ENCODE measurements at places on chromosomes 1 and 21.

- DNase-seq, result no peak
These were observed 71.0 kb downstream of the EBNA1BP2 start for GRCh38 chr1:43101061-43101460.

DNA sequence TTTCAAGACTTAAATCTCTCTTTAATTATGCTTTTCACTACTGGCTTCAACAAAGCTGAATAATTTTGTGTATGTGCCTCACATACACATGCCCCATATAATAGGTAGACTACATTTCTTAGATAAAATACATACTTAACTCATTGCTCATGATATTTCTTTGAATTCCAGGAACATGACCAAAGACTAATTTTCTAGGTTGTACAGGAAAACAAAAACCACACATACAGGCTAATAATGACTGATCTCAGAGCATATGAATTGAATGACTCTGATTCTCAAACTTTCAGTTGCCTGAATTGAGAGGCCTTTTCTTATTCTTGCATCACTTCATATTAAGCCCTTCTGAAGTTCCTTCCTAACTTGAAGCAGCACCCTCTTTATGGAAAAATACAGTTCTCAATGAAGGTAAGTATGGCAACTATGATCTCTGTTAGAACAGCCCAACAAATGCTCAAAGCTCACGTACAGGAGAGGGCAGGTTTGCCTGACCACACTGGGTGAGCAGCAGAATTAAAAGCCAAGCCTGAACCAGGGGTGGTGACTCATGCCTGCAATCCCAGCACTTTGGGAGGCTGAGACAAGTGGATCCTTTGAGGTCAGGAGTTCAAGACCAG, 22.6 kb upstream of the UAP1 start:
- no peak for DNase-seq

DNA sequence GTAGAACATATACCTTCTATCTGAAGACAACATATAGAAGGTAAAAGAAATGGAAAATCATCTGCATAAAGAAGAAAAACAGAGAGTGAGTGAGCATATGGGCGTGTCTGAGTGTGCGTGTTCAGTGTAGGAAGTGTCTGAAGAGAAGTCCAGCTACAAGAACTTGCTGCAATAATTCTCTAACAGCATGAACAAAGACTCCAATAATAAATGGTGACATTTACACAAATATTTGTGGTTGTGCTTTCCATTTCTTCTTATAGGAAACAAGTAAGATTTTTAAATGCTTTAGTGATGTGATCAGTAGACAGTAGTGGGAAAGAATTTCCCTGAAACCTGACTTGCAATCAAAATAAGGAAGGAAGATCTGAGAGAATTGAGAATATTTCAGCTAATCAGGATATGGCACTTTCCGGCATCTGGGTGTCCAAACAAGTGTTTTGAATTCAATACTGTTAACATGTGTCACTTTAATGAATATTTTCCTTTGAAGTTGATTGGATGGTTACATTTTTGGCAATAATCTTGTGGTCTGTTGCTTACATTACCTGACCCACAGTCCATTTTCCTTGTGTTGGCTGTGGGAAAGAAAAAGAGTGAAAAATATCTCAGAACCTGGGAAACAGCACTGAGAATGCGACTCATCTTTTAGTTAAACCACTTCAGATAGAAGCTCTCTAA, 154.0 kb downstream of the TGFB2 start:
- no peak for DNase-seq

DNA sequence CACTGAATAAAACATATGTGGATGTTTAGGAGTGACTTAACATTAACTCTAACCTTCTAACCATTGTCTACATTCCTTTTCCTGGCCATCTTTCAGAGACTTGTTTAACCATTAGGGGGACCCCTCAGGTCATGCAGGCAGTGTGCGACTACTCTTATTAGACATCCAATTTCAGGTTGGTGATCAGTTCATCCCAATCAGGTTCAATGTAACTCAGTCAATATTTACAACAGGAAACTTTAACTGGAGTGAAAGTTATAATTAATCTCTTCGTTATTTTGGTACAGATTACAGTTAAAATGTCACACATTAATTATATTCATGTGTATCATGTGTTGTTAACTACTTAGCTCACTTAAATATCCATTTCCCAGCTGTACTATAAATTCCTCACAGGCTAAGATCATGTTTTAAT, 68.8 kb upstream of the RGS1 start:
- DNase-seq, result no peak

GRCh38 chr1:235417086-235417697, 50.0 kb downstream of the TBCE start:
- DNase-seq, result peak; percentile 50

- DNase-seq, result peak; percentile 6
These were observed 33.0 kb downstream of the LAMC2 start for GRCh38 chr1:183218971-183219615.

GRCh38 chr21:39984286-39984991, 117.2 kb downstream of the PCP4 start:
- no peak for DNase-seq

DNA sequence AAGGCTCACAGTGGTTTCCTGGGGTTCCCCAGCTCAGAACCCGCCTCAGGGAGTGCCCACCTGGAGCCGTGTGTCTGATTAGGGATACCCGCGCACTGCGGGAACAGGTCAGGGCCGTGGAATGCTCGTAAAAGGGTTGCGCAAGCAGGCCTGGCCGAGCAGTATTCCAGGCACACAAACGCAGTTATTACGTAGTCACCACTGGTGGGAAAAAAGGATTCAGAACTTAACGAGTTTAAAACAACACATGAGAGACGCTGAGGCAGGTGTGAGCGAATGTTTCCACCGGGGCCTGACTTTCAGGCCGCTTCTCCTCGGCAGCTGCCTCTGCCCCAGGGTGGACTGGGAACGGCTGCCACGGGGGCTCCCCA, 18.2 kb downstream of the PLCH2 start:
- DNase-seq, result no peak

GRCh38 chr1:82299056-82299455, 498.3 kb downstream of the ADGRL2 start:
- no peak for DNase-seq

DNA sequence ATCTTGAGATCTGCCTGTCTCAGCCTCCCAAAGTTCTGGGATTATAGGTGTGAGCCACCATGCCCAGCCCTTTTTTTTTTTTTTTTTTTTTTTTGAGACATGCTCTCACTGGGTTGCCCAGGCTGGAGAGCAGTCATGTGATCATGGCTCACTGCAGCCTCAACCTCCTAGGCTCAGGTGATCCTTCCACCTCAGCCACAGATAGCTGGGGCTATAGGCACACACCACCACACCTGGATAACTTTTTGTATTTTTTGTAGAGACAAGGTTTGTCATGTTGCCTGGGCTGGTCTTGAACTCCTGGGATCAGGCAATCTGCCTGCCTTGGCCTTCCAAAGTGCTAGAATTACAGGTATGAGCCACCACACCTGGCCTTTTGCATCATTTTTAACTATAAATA, 17.7 kb upstream of the PRRC2C start:
- DNase-seq, result no peak

GRCh38 chr1:150808846-150809245, 786 bp upstream of the CTSK start:
- no peak for DNase-seq

DNA sequence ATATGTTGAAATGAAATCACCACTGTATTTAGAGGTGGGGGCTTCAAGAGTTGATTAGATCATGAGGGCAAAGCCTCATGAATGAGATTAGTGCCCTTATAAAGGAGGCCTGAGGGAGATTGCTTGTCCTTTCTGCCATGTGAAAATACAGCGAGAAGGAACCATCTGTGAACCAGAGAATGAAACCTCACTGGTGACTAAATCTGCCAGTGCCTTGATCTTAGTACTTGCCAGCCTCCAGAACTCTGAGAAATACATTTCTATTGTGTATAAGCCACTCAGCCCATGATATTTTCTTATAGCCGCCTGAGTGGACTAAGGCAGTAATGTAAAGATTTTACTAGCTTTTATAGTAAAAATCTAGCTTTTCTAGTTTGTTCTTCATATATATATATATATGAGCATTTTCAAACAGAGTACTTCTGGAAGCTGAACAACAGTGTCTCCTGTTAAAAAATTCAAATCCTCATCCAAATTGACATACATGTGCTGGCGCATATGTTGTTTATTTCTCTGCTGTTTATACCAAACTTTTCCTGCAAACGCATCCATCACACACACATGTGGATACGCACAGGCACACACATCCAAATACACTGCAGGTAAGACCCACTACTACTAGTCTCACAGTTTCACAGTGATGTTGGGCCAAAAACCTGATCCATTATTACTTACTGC, 213.1 kb downstream of the RGS7 start:
- DNase-seq, result no peak

DNA sequence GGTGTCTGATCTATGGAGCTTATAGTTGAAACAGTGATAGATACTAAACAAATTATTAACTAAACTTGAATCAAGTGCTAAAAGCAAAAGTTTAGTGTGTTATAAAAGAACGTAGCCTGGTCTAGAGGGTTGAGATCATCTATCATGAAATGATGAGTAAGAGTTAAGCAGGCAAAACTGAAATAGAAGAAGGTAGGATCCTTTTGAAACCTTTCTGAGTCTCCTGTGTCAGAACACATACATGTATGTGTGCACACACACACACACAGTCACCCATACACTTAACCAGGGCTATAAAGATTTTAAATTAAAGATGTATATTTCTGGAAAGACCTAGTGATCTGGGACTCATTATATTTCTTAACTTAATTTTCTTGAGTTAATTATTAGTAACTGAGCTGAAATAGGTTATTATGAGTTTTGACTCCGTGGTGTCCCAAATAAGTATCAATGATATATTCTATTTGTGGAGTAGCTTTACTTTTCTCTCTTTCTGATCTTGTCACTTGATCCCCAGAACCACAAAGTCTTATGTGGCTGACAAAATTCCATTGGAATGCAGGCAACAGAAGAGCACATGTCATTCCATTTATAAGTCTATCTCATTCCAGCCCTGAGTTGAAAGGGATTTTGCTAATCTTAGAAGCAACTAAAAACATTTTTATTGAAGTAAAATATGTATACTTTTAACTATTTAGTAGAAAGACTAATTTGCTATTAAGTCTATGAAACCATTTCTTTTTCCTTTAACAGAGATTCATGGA, 70.7 kb downstream of the PRRX1 start:
- no peak for DNase-seq

- DNase-seq, result no peak
These were observed 263.4 kb downstream of the OLFM3 start for GRCh38 chr1:101733340-101733739.

DNA sequence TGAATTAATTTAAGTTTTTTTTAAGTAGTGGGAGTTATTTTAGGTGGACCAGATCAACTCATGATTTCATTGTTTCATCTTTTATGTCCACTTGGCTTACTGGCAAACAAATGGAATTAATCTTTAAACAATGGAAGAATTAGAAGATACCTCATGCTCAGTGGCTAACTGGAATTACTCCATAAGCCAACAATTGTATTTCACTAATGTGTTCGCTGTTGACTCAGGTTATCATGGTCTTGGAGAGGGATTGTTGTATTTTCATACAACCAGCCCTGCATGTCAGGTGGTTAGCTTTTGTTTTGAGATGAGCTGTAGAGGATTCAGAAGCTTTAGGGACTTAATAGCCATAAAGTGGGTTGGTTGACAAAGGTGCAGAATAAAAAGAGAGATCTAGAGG, 57.2 kb upstream of the HMCN1 start:
- no peak for DNase-seq

DNA sequence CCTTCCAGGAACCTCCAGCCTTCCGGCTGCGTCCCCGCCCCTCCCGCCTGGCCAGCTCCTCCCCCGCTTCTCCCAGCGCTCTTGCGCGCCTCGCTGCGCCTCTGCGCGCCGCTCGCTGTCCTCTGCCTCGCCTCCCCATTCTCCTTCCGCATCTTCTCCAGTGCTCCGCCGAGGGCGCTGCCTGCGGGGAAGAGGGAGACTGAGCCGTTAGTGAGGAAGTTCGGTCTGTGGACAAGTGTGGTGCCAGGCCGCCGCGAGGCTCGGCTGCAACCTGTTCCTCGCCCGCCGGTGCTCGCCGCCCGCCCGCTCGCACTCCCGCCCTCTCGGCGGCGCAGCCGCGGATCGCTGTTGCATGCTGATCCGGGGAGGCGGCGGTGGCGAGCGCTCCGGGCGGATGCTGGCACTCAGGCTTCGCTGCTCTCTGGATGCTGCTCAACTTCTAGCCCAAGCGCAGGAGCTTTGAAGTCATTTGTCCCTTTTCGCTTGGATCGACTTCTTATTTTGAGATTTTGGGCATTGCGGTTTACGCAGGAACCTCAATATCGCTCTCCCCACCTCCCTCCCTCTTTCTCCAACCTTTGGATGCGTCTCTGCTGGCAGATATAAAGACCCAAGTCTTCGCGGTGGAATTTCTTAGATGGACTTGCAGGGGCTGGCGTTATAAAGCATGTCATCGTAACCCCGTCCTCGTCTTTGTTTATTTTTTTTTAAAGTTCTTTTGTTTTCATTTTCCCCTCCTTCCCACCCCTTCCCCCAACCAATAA, 614 bp upstream of the CACNA1E start:
- peak; percentile 8 for DNase-seq

DNA sequence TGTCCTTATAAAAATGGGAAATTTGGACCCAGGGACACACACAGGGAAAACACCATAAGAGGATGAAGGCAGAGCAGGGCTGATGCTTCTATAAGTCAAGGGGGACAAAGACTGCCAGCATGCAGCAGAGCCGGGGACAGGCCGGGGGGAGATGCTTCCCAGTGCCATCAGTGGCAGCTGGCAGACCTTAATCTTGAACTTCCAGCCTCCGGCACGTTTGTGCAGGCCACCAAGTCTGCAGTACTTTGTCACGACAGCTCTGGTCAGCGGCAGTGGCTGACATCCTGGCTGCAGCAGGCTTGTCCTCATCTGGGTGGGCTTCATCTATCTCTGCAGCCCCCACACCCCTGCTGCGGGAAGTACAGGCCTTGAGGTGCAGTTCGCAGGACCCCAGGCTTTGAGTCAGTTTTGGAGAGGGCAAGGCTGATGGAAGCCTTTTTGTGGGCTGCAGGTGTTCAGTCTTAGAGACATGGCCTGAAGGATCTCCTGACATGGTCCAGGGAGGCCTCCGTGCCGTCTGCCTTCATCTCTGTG, 186.0 kb downstream of the DYRK1A start:
- no peak for DNase-seq

DNA sequence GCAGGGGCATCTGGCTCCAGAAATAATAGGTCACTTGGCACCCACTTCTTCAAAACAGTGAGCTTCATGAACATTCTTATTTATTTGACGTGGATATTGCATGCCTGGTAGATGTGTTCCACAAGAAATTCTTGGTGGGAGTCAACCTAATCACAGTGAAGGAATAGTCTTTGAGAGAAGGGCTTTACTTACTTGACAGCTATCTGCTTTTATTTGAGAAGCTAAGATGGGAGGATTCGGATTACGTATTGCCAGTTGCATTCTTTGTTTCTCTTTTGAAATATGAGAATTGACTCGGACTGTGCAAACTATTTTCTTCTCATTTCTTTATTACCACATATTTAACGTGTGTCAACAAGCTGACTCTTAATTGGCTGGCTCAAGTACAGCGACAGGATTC, 117.2 kb downstream of the FASLG start:
- DNase-seq, result no peak
